CD4-positive, alpha-beta T cell treated with Interleukin-2 at 100 ng/mL for 4 hours (primary cell): ENCODE measurements at places on chromosomes 3 and 15.
A peak's percentile ranks its signal among the peaks of the same experiment; 100 is the strongest.

- no peak for DNase-seq
Measured at GRCh38 chr3:142087676-142088075, 61.7 kb downstream of the TFDP2 start.

DNA sequence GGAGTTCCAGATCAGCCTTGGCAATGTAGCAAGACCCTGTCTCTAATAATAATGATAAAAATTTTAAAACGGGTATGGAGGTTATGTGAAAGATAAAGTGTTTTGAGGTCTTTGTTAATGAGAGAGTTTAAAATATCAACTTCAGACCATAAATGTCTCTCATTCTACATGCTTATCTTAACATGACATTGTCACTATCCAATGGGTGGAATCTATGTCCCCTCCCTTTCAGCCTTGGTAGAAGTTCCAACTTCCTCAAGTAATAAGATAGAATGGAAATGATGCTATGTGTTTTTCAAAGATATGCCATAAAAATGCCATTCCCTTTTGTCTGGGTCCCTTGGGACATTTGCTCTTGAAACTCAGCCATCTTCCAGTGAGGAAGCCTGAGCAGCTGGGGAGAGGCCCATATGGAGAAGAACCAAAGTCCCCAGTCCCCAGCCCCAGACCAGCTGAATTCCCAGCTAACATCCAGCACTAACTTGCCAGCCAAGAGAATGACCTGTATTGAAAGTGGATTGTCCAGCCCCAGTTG lies 17.0 kb downstream of the RPSA start:
- no peak for DNase-seq

DNA sequence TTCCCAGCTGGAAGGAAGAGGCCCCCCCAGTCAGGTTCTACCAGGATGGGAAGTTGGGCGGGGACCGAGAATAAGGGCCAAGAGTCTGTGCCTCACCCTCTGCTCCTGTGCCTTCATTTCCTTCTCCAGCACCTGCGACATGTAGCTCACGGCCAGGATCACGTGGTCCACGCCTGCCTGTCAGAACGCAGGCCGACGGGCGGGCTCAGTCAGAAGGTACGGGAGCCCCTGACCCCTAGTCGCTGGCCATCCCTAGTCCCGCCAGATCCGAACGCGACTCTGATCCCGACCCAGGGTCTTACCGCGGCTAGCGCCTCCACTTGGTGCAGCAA lies 489 bp downstream of the GMPPB start:
- peak; percentile 51 for DNase-seq

DNA sequence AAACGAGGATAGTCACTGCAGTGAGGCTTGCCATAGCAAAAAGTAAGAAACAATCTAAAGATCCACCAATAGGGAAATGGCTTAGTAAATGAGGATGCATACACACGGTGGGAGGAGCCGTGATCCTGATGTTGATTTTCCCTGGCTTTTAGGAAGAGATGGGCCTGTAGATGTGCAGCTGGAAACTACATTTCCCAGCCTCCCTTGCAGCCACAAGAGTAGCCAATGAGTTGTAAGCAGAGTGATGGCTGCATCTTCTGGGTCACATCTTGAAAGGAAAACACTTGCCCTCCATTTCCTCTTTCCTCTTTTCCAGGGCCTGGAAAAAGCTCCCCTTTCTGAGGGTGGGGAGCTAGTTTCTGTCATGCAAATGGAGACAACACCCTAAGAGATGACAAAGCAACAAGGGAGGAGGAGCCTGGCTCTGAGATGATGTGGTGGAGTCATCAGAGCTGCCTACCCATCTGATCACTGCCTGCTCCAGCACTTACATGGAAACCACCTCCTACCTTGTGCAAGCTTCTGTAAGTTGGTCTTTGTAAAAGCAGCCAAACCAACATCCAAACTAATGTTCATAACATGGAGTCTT lies 139.1 kb downstream of the TLE3 start:
- DNase-seq = no peak

- DNase-seq = no peak
Measured at GRCh38 chr15:65326818-65327217, 22.3 kb downstream of the RNU5B-1 start.

DNA sequence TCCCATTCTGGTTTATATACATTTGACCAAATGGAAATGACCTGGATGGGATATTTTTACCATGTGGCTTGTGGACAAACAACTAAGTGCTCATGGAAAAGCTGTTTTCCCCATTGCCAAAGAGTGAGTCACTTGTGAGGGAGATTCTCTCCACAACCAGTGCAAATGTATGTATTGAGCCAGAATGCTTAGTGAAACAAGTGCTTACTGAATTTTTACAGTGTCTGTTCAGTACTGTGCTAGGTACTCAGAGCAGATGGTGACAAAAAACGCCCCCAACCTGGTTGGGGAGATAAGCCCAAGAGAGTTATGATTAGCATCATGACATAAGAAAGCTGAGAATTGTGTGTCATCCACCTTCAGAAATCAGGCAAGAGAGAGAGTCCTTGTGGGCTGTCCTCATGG lies 2.3 kb downstream of the CHP1 start:
- DNase-seq = no peak

DNA sequence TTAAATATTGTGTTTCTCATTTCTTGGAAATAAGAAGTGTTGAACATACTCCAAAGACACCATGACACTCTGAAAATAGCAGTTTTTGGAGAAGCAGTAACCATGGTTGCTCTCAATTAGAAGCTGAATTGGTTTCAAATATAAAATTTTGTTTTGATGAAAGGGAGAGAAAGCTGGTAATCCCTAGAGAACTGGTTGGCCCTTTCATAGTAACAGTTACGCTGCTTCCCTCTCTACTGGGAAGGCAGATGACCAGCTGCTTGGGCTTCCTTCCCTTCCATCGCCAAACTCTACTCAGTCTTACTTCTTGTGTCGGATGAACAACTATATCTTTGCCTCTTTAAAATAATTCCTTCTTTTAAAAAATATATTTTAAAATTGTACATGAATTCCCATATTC lies 19.2 kb downstream of the LARS2 start:
- DNase-seq = no peak

DNA sequence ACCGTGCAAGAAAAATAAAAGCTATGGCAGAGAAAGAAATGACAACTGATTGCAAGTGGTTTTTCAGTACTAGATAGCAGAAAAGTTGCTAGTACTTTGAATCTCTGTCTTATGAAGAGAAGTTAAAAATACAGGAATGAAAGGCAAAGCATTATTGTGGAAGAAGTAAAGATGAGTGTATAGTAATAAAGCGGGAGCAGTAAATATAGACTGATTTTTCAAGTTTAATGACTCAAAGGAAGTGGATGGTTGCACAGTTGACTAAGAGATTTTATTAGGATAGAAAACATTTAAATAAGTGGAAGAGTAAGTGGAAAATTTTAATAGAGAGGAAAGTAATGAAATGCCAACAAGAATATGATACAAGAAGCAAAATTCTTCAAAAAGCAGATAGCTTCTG lies 1076.1 kb upstream of the CADM2 start:
- DNase-seq = no peak

- DNase-seq = no peak
Measured at GRCh38 chr3:186959029-186959624, 28.8 kb downstream of the ST6GAL1 start.

DNA sequence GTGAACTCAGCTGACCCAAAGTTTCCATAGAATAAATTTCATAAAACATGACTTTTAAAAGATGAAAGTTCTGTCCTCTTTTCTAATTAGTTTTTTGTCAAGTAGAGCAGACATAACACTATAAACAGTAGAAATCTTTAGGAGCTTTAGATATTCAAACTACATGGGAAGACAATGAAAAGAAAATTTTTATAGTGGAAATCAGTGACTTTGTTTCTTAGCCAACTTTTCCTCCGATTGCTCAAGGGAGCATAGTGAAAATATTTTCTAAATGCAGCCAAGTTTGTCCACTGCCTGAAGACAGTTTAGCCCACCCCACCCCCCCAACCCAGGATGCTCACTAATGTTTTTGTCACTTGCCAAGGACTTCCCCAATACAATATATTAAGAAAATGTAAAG lies 114.9 kb downstream of the PLD1 start:
- DNase-seq = no peak

- DNase-seq = no peak
Measured at GRCh38 chr3:157249606-157250005, 89.7 kb upstream of the CCNL1 start.

- DNase-seq = no peak
Measured at GRCh38 chr3:192296845-192297244, 430.5 kb downstream of the FGF12 start.

DNA sequence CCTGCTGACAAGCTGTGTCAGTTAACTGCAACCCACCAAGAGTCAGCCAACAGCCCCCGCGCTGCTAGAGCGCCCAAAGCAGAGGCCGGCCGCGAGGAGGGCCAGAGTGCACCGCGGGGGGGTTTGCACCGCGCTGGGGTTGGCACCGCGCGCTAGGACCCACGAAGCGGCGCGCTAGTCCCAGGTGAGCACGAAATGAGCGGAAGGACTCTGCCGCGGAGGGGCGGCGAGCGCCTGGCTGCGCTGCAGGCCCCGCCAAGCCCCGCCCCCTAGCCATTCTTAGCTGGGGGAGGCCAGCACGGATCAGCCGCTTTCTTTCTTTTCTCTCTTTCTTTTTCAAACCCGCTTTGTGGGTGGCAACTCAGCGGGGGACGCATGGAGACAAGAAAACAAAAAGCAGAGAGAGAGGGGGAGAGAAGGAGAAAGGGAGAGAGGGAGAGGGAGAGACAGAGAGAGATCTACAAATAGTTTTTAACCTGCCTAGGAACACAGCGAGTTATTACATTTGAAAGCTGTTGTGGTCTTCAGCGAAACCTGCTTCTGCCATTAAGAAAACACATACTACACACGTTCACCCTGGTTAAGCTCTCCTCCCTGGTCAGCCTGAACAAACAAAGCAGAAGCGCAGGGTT lies 6.9 kb upstream of the FOXB1 start:
- DNase-seq = peak; percentile 50

GRCh38 chr15:95995375-95996168 lies 334.9 kb upstream of the NR2F2 start:
- no peak for DNase-seq

DNA sequence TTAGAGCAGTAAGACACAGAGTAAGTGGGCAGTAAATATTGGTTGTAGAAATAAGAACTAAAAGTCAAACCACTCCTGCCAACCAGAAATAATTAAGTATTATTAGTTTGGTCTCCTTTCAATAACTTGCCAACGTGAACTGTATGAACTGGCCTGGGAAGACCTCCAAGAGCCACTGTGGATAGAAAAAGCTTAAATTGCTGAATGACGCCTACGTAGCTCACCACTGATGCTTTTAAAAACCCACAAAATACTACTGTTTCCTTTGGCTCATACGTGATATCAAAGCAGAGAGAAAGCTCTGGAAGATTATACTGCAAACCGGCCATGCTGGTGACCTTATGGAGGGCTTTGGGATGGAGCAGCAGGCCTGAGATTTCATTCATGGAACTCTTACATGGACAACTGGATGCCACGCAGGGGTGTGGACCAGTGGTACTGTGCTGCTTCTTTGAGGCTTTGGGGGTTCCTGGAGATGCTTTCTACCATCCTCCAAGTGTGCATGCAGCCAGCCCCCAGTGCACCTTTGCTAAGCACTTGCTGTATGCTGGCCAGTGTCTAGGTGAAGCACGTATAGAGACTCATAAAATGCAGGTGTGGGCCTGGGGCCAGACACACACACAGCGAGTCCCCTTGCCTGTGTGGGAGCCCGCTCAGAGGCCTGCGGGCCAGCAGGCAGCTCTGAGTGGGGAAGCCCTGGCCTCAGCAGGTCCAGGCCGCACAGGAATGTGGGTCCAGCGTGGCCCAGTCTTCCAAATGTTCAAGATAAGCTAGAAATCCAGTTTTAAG lies 66.8 kb downstream of the ABTB1 start:
- DNase-seq = no peak

- DNase-seq = no peak
Measured at GRCh38 chr15:63992300-63992699, 54.0 kb downstream of the DAPK2 start.

DNA sequence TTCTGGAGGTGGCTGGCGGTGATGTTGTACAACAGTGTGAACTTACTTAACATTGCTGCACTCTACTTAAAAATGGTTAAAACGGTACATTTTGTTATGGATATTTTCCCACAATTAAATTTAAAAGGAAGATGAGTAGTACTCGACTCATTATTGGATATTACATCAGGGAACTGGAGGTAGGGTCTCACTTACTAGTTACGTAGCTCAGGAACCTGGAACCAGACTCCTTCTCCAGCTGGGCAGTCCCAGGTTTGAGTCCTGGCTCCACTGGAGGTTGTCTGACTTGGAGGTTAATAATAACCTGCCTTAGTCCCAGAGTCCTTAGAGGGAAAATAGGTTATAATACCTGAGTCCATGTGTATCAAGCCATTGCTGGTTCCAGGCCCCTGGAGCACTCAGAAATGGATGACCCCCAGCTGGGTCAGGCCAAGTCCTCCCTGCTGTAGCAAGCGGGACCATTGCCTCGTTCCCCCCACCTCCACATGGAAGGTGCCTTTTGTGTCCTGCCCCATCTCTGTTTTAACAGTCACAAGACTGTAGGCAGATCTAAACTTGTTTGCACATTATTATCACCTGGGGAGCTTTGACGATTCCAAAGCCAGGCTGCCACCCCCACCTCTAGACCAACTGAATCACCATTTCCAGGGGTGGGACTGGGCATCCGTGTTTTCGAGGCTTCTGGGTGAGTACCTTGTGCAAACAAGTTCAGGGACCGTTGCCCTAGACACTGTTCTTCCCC lies 126.6 kb downstream of the IGF1R start:
- no peak for DNase-seq

GRCh38 chr15:83926116-83926515 lies 272.2 kb downstream of the ADAMTSL3 start:
- DNase-seq = no peak

DNA sequence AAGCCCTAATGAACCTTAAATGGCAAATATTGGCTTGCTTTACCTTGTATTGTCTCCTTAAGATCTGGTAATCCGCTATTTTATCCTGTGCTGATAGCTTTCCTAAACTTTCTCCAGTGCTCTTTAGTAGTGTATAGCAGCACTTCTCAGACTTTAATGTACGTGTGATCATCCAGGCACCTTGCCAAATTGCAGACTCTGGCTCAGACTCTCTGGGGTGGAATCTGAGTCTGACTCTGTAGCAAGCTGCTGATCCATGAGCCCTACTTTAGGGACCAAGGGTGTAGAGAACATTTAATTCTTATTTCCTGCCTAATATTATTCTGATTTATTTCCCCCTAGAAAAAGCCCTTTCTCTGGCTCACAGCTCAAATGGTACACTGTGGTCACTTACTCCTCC lies 518.8 kb upstream of the ZNF385D start:
- no peak for DNase-seq

DNA sequence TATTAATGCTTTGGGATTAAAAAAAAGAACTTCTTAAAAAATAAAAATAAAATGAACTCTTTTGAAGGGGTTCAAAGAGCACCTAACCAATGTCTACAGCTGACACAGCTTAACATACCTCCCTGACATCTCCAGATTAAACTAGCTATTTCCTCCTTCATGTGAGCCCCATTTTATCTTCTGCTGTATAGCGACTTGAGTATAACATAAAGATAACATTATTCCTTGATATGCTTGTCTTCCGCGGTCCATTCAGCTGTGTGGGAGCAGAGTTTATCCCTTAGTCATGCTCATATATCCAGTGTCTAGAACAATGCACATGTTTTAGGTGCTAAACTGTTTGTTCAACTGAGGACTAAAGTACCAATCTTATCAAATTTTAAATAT lies 7.8 kb upstream of the CHRM5 start:
- DNase-seq = no peak

GRCh38 chr3:126678693-126679317 lies 23.9 kb upstream of the TXNRD3 start:
- no peak for DNase-seq

GRCh38 chr3:27632431-27633223 lies 89.5 kb downstream of the EOMES start:
- peak; percentile 48 for DNase-seq
